ENCODE measurements at places on chromosomes 2 and 18. TPM values are rescaled to one million over a fixed set of nuclear protein-coding genes. Genes with fewer than 3 reads are reported as not detected.

Gene ALPP
- 0.84 TPM for total RNA-seq

DNA sequence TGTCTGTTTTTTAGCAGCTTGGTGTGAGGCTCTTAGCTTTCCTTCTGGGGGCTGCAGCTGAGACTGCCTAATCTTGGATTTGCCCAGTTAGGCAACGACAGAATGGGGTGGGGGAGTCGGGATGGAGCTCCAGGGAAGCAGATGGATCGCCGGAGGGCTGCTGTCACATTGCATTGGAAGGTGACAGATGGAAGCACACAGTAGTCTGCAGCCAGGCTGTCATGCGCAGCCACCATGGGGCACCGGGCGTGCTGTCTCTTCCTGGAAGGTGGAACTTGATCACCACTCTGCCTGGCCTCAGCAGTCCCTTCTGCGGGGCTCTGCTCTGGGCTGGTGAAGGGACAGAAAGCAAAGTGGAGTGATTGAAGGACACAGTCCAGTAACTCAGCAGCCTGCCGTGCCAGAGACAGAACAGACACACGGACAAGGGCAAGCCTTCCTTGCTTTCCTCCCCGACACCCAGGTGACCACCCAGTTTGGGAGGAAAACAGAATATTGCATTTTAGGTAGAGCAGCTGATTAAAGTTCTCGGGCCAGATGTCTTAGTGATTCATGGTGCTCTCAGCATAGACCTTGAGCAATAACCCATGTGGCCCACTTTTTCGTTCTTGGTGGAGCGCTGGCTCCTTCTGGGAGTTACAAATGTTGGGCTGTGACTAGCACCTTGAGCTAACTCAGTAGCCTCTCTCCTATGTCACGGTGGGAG is 40.9 kb downstream of the RNF144A start:
- no peak for DNase-seq

GRCh38 chr2:7800031-7800430 is 881.8 kb upstream of the ID2 start:
- no peak for DNase-seq

DNA sequence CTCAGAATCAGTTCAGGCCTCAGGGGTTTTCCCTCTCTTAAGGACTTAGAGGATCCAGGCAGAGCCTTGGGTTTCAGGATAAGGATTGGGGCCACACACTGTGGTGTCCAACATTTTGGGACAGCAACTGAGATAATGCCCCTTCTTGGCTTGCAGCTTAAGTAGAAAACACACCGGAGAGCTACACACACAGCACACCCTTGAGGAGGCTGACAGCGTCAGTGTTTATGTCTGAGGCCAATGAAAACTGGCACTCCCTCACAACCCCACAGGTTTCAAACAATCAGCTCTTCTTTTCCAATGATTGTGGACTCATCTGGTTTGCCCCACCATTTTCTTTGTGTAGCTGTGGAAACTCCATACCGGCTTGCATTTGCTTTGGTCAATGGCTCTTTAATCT is 257.7 kb downstream of the CDCA7 start:
- no peak for DNase-seq

GRCh38 chr18:37930640-37931039 is 365.0 kb upstream of the CELF4 start:
- no peak for DNase-seq

GRCh38 chr2:101200676-101201075 is 49.5 kb upstream of the TBC1D8 start:
- DNase-seq = peak; percentile 67

Gene PID1
- total RNA-seq = 6.9 TPM

- DNase-seq = no peak
Measured at GRCh38 chr2:70985956-70986355, 7.5 kb downstream of the ANKRD53 start.

- no peak for DNase-seq
Measured at GRCh38 chr2:85915606-85916303, 27.0 kb upstream of the ST3GAL5 start.

Gene L3MBTL4
- total RNA-seq = not detected

DNA sequence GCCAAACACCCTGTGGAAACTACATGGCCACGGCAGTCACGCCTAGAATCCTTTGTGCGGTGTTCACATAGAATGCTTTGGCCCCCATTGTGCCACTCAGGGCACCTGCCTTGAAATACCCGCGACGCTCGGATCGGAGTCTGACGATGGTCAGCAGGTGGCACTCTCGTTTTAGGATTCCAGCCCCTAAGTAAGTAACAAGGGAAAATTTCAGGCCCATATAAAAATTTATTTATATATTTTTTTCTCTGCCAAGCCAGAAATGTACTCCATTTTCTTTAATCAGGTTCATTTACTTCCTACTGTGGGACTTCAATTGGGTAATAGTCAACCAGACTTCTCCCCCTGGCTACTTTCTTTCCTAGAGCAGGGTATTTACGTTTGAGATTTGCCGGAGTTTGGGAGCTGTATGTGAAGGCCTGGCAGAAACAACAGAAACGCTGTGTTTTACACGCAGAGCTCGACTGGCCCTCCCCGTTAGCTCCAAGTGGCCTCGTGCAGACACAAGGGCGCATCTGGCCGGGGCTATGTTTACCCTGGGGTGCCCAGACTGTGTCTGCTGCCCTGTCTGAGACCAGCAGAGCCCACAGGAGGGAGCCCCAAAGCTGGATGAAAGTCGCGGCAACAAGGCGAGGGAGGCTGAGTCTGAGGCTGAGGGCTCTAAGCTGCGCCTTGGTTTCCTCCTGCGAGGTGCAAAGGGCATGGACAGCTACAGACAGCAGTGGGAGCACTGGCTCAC is 41.6 kb downstream of the LRRC30 start:
- peak; percentile 34 for DNase-seq

Gene SERPINB11
- total RNA-seq = not detected

GRCh38 chr2:30778611-30779010 is 28.6 kb downstream of the CAPN13 start:
- DNase-seq = no peak

Gene SLC5A7
- total RNA-seq = not detected

GRCh38 chr2:142445551-142446072 is 314.8 kb upstream of the LRP1B start:
- DNase-seq = no peak

DNA sequence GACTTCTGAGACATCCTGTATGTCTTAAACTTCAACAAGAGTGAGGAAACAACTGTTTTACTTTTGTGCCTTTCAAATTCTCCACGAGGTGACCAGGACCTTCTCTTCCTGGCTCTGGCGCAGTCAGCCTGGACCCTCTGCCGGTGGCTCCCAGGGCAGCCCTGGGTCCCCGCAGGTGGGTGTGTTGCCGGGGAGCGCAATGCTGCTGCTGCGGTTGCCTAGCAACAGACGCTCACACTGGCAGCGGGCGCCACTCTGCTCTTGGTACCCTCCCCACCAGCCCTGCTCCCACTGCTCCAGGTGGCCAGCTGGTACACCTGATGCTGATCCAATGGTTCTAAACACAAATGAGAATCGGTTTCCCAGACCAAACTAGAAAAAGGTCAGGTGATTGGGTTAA is 58.7 kb downstream of the GNAL start:
- no peak for DNase-seq

DNA sequence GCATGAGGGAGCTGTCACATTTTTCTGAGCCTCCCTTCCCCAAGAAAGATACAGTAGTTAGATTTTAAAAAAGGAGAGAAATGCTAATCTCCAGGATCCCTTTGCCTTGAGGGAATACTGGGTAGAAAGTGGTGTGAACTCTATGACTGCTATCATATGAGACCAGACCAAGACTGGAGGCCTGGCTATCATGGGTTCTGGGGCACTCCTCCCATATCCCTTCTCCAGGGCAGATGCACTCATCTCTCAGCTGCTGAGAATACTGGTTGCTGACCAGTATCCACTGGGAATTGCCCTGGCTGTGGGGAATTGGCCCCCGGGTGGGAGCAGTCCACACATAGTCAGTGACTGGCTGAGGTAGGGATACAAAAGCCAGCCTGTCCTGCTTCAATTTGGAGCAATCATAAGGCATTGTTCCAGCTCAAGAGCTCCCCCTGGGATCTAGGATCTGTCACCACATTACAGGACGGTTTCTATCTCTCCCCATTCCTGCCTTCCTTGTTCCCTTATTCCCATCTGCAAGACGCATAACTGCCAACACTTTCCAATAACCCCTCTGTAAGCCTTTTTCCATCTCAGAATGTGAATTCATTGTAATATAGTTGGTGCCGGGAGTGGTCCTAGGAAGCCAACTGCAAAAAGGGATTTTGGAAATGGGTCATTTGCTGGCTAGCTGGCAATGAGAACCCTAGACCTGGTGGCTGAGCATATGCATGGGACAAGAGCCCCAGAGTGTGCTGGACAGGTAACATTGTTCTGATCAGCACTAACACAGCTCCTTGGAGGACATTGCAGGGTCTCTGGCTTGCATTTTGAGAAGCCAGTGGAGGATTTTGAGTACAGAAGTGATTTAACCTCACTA is 35.4 kb upstream of the REEP1 start:
- DNase-seq = peak; percentile 50

Gene SCN7A
- not detected for total RNA-seq

DNA sequence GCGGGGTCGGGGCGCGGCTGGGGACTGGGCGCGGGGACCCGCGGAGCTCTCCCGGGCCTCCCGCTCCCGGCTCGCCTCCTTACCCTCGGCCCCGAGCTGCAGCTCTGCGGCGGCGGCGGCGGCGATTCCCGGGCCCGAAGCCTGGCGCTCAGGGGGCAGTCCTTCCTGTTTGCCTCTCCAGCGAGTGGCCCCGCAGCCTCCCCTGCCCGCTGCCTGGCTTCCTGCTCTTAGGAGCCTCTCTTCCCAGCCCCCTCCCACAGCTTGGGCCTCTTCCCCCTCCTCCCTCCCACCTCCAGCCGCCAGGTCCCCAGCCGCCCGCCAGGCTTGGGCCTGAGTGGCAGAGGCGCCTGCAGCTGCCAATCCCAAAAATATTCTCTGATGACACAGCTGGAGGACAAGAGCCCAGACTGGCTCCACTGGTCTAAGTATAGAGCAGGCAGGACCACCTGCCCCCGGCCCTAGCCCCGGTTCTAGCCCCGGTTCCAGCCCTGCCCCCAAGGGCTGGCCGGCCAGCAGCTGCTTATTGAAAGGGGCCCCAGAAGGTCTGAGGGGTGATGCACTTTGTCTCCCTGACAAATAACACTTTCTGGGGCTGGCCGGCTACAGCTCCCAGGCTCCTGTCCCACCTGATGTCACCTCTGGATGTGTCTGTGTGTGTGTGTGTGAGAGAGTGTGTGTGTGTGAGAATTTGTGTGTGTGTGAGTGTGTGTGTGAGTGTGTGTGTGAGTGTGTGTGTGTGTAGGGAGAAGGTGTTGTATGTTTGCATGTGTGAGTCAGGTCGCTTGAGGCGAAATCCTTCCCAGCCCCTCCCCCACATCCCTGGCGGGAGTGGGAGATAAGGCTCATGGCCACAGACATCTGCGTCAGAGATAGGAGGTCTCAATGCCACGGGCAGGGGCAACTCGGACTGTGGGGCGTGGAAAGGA is at the start of gene OBSL1:
TSS of gene OBSL1 (minus strand) at position 229 of the 926 bp plus-strand sequence. CDS start 307 bp downstream, outside the sequence.
- DNase-seq = peak; percentile 70

DNA sequence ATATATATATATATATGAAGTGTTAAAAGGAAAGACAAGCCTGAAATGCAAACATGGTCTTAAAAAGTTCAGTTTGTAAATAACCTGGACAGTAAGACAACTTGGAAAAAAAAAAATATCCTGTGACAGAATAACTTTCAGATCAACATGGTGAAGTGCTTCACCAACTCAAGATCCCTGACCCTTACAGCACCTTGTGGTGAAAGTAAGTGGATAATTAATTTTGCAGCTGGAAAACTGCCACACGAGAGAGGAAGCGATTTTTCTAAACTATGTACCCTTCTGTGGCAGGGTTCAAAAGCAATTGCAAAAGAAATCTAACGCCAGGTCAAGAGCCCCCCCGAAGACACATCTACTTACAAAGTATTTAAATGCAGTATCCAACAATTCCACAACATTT is 95.8 kb downstream of the PAX3 start:
- DNase-seq = no peak

- DNase-seq = no peak
Measured at GRCh38 chr2:59701271-59701994, 852.0 kb downstream of the BCL11A start.

DNA sequence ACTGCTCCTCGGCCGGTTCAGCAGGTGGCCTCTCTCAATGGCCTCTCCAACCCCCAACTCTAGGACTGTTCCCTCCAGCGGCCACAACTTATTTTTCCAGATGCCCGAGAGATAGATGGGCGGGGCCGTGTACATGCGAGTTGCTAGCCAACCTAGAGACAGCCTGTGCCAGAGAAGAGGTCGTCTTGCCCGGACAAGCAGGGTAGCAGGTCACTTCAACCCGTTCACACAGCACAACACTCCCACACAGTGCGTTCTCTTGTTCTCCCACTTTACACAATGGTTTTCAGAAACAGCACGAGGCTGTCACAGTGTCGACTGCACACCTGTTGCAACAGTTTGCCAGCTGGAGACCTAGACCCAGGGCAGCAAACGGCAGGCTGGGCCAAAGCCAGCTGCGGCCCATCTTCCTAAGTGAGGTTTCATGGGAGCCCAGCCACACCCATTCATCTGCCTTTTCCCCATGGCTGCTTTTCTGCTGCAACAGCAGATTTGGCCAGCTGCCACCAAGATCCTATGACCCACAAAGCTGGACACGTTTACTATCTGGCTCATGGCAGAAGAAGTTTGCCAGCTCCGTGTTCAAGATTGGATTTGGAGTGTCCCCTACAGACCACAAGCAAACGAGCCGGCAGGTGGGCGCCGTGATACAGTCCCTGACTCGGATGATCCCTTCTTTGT is 7.3 kb upstream of the PRLH start:
- DNase-seq = peak; percentile 38

Gene C2orf66
- total RNA-seq = 0.26 TPM

- DNase-seq = no peak
Measured at GRCh38 chr2:72108121-72108520, 39.5 kb downstream of the CYP26B1 start.

- DNase-seq = no peak
Measured at GRCh38 chr2:4765787-4766530, 926.2 kb upstream of the SOX11 start.

Data from A172 (cell line).